ENCODE measurements at places on chromosomes 5 and 9.

- no peak for DNase-seq
These were observed 83.7 kb upstream of the BARHL1 start for GRCh38 chr9:132498531-132499210.

- DNase-seq = no peak
These were observed 150.1 kb upstream of the RFX3 start for GRCh38 chr9:3675946-3676345.

DNA sequence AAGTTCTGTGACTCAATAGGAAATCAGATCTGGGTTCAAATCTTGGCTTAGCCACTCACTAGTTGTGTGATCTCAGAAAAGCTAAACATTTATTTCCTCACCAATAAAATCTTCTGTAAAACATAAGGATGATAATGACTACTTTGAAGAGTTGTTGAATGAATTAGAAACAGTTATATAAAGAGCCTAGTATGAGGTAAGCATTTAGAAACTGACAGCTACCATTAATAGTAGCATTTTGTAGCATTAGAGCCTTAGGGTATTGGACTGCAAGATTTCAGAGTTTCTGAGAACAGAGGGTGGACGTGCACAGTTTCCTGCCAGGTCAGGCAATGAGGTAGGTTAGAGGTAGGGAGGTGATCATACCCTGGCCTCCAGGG, 293.2 kb downstream of the CWC27 start:
- DNase-seq = no peak

- DNase-seq = no peak
These were observed 696.9 kb upstream of the C9orf72 start for GRCh38 chr9:28270156-28270555.

GRCh38 chr5:77937015-77937908, 161.1 kb upstream of the TBCA start:
- no peak for DNase-seq

GRCh38 chr9:93280661-93281259, 96.8 kb downstream of the WNK2 start:
- DNase-seq = no peak

GRCh38 chr5:35233601-35234000, 3.3 kb upstream of the PRLR start:
- no peak for DNase-seq
